ENCODE measurements at places on chromosomes 6 and 20.

GRCh38 chr6:26123675-26123946 is 36.4 kb downstream of the HFE start:
- DNase-seq, result no peak

DNA sequence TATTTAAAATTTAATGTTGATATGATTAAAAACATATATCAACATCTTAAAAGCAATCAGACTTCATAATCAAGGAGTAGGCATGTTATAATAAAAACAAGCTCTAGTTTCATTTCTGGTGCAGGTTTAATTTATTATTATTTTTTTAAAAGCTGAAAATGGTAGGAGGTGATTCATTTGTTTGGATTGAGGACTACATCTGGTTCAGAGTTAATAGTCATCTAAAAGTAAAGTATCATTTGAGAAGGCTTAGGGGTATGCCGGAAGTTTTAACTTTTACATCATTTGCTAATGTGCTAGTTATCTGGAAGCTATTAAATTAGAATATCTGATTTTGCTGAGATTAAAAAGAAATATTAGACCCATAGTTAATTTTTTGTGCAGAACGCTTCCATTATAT is 169.5 kb upstream of the LAMA2 start:
- DNase-seq, result no peak

DNA sequence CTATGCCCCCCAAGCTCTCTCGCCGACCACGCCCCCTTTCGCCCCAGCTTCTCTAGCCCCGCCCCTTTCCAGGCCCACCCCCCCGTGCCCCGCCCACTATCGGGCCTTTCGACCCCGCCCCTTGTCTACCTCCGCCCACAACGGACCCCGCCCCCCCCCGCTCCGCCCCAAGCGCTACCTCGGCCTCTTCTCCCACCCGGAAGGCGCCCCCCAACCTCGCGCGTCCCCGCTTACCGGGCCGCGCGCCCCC is 200 bp downstream of the ZBTB22 start:
- DNase-seq, result no peak

GRCh38 chr20:48656137-48656536 is 171.7 kb downstream of the PREX1 start:
- DNase-seq, result no peak

DNA sequence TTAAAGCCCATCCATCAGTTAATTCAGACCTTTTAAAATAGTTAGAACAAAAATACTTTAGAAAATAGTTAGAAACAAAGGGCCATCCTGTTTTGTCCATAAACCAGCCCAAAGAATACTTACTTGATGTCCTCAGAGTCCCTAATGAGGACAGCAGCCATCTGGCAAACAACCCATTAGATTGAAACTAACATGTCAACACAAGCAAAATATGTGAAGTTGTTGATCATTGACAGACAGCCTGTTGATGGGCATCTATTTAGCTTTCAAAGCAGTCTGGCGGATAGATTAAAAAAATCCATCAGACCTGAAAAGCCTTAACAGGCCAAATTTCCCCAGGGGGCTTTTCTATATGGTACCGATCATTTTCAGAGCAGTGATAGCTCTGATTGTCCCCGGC is 154.2 kb upstream of the TSHZ2 start:
- no peak for DNase-seq

GRCh38 chr6:155183095-155183494 is 80.7 kb upstream of the CLDN20 start:
- no peak for DNase-seq

GRCh38 chr6:135842618-135843392 is 8.7 kb upstream of the PDE7B start:
- DNase-seq, result no peak

GRCh38 chr6:103797738-103798137 is 1062.0 kb downstream of the HACE1 start:
- no peak for DNase-seq

DNA sequence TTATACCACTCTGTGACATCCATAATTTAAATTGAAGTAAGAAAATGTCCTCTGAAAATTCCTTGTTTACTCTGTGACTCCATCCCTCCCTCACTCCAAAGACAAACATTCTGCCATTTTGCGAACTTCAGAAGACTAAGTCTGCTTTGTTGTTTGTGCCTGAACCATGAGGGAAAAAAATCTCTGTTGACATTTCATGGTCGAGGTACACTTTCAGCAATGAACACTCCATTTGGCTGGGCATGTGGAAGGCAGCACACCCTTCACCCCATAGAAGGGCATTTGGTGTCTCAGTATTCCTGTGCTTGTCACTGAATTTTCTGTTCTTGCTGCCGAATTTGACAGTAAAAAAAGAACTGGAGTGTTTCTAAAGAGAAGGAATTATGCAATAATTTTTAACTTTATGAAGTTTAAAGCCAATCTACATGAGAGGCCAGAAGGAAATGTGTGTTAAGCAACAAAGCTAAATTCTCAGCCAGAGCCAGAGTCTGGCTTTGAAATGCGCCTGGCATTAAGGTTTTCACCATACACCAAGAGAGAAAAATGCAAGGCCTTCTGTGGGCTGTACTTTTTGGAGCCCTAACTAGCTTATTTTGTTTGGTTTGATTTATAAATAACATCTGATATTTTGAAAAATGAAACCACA is 4.7 kb upstream of the PBOV1 start:
- DNase-seq, result no peak
